Purkinje cell (primary cell): ENCODE measurements at places on chromosomes 7 and 10. TPM values are rescaled to one million over a fixed set of nuclear protein-coding genes. Genes with fewer than 3 reads are reported as not detected.

Gene VPS37D
- polyA plus RNA-seq = not detected in 2 replicates

Gene TFEC
- not detected in 2 replicates for polyA plus RNA-seq

Gene RGS10
- polyA plus RNA-seq = 47.4 and 56.5 TPM in 2 replicates

Gene SLC13A1
- polyA plus RNA-seq = not detected in 2 replicates

Gene TRIM73
- polyA plus RNA-seq = 0.27 TPM in 1 of 2 replicates, not detected in the other

Gene KIF11
- 0.75 and 1.0 TPM in 2 replicates for polyA plus RNA-seq

Gene SPDYE5
- polyA plus RNA-seq = 0.25 and 1.9 TPM in 2 replicates

Gene NUTM2E
- polyA plus RNA-seq = not detected in 2 replicates

Gene PAPOLB
- polyA plus RNA-seq = 0.13 TPM in 1 of 2 replicates, not detected in the other

Gene CYP3A7
- polyA plus RNA-seq = not detected in 2 replicates

Gene PSTK
- polyA plus RNA-seq = 54.8 and 71.3 TPM in 2 replicates

Gene FAM20C
- 5.2 and 10.9 TPM in 2 replicates for polyA plus RNA-seq

Gene LBX1
- not detected in 2 replicates for polyA plus RNA-seq

Gene CALCR
- polyA plus RNA-seq = not detected in 2 replicates

Gene XRCC2
- polyA plus RNA-seq = 0.25 and 0.75 TPM in 2 replicates

Gene DNAH11
- polyA plus RNA-seq = not detected in 2 replicates

Gene DNAAF5
- 2.9 and 3.7 TPM in 2 replicates for polyA plus RNA-seq

Gene MOGAT3
- polyA plus RNA-seq = not detected in 2 replicates

Gene SAMD9L
- 4.4 and 9.2 TPM in 2 replicates for polyA plus RNA-seq

Gene SYT15
- polyA plus RNA-seq = 0.32 and 0.81 TPM in 2 replicates

Gene SPDYE18
- not detected in 2 replicates for polyA plus RNA-seq

Gene MPP7
- 1.1 and 2.8 TPM in 2 replicates for polyA plus RNA-seq

Gene UTF1
- polyA plus RNA-seq = not detected in 2 replicates

Gene MSMB
- polyA plus RNA-seq = not detected in 2 replicates

Gene OPN1SW
- polyA plus RNA-seq = 0.97 and 2.2 TPM in 2 replicates

Gene RBM33
- polyA plus RNA-seq = 6.7 and 8.9 TPM in 2 replicates

Gene ADRA2A
- 0.52 and 1.6 TPM in 2 replicates for polyA plus RNA-seq

Gene CYTH3
- 13.9 and 22.9 TPM in 2 replicates for polyA plus RNA-seq

Gene TMEM273
- polyA plus RNA-seq = not detected in 2 replicates

Gene SPDYE6
- polyA plus RNA-seq = 0.46 TPM in 1 of 2 replicates, not detected in the other

Gene NUTM2B
- not detected in 2 replicates for polyA plus RNA-seq

Gene GLCCI1
- 8.7 and 14.6 TPM in 2 replicates for polyA plus RNA-seq

Gene PPP1R9A
- polyA plus RNA-seq = 30.8 and 35.7 TPM in 2 replicates
